Neuronal stem cell (in vitro differentiated cells): ENCODE measurements at places on chromosomes 5 and 9.
A peak's percentile ranks its signal among the peaks of the same experiment; 100 is the strongest.

- no peak for DNase-seq
Observed at GRCh38 chr5:153267506-153267905, 223.0 kb upstream of the GRIA1 start.

- no peak for DNase-seq
Observed at GRCh38 chr5:117054911-117055310, 480.3 kb upstream of the SEMA6A start.

DNA sequence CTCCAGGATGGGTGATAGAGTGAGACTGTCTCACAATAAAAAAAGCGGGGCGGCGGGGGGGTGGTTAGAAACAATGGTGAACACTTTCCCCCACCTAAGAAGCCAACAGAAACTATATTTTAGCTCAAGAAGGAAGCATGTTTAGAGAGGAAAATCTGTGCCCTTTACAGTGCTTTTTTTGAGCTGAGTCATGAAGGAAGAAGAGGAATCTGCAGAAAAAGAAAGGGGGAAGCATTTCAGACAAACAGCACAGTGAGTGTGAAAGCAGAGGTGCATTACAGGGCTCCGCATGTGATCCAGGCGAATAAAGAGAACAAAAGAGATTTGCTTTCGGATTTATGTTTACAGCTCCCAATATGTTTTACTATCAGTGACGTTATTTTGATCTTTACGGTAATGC, 1504.6 kb upstream of the WWC1 start:
- DNase-seq: no peak

DNA sequence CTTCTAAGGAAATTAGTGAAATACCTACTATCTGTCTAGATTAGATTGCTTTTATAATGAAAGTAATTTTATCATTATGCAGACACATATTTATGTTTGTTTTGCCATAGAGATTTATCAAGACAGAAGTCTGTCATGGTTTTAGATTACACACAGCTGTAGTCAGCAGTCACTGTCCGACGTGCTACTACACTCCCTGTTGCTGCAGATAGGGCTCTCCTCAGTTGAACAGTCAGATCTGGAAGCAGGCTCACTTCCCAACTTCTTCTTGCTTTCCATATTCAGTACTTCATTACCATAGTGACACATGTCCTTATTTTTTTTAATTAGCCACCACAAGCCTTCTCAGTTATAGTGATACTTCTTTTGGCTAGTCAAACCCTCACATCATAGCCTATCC, 329.9 kb upstream of the ITGA1 start:
- no peak for DNase-seq

GRCh38 chr5:102800427-102800826, 45.3 kb downstream of the PAM start:
- no peak for DNase-seq

GRCh38 chr5:98902733-98903132, 26.1 kb downstream of the CHD1 start:
- no peak for DNase-seq

GRCh38 chr9:110131499-110131898, 76.5 kb downstream of the C9orf152 start:
- peak; percentile 38 for DNase-seq

GRCh38 chr5:138305797-138306196, 25.8 kb downstream of the CDC25C start:
- no peak for DNase-seq

DNA sequence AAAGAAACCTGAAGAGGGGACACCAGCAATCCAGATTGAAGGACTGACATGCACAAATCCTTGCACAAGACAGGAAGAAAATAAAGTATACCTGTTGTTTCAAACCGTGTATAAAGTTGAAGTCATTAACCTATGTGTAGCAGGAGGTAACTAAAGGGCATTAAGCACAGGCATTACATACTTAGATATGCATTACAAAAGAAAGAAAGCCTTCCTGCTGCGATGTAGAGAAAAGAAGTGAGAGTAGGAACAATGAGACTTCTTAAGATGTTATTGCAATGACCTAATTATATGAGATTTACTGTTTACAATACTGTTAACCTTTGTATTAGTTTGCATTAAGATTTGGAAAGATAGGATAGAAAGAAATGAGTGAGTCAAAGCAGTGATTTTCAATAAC, 308.9 kb upstream of the PTPRD start:
- DNase-seq: peak; percentile 31

DNA sequence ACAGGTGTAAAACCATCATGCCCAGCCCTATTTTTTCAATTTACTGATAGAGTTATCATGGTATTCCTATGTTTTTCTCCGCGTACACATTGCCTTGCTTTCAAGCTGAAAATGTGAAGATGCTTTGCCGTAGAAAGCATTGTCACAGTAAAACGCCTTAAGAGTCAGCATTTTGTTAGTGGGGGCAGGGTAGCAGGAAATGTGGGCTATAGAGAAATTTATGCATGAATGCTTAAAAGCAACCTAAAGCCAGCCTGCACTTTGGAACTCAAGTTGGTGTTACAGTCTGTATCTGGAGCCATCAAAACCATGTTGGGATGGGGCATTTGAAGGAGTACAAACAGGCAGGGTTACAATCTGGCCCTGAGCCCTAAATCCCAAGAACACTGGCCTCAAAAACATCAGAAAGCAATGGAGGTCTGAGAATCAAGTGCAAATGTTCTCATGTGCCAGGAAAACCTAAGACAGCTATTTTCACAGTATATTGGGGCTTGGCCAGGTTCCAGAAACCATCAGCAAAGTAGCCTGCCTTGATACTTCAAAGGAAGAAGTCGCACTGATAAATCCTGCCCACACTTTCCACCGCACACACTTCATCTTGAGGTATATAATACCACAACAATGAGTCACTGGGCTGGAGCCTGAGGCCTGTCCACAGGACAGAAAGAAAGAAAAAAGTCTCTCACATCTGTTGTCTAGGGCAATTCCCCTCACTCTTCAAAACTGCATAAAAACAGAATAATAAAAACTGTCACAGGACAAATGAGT, 313.8 kb downstream of the ENC1 start:
- DNase-seq: no peak

GRCh38 chr9:104907278-104907951, 20.5 kb downstream of the ABCA1 start:
- no peak for DNase-seq

GRCh38 chr5:108430931-108431608, 49.2 kb upstream of the FBXL17 start:
- no peak for DNase-seq

- DNase-seq: no peak
Observed at GRCh38 chr9:532707-533106, 308.8 kb upstream of the DMRT1 start.

GRCh38 chr5:4570047-4570995, 569.8 kb upstream of the ADAMTS16 start:
- DNase-seq: peak; percentile 15

GRCh38 chr5:168836603-168837231, 257.5 kb upstream of the PANK3 start:
- no peak for DNase-seq

GRCh38 chr9:76646249-76646648, 118.0 kb upstream of the PCA3 start:
- no peak for DNase-seq

DNA sequence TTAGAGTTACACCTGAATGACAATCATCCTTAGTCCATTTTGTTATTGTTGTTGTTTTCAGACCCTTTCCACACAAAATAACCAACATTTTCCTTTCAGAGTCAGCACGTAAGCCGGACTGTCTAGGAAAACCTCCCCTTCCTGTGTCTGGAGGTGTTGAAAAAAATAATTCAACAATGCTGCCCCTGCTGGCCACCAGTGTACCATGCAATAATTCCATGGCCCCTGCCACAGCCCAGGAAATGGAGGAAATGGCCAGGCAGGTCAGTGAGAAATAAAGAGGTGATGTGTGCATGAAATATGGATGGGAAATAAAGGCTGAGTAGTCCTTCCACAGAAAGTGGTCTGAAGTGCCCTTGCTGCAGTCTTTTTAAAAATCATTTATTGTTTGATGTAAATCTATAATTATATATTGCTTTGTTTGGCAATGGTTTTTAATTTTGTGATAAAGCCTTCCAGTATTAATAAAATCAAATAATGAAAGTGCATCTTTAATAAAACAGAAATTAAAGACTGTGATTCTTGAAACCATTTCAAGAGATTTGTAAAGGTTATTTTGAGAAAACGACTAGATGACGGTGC, 152.8 kb upstream of the PAPPA start:
- no peak for DNase-seq

- no peak for DNase-seq
Observed at GRCh38 chr9:134939080-134939733, 21.5 kb upstream of the FCN1 start.

DNA sequence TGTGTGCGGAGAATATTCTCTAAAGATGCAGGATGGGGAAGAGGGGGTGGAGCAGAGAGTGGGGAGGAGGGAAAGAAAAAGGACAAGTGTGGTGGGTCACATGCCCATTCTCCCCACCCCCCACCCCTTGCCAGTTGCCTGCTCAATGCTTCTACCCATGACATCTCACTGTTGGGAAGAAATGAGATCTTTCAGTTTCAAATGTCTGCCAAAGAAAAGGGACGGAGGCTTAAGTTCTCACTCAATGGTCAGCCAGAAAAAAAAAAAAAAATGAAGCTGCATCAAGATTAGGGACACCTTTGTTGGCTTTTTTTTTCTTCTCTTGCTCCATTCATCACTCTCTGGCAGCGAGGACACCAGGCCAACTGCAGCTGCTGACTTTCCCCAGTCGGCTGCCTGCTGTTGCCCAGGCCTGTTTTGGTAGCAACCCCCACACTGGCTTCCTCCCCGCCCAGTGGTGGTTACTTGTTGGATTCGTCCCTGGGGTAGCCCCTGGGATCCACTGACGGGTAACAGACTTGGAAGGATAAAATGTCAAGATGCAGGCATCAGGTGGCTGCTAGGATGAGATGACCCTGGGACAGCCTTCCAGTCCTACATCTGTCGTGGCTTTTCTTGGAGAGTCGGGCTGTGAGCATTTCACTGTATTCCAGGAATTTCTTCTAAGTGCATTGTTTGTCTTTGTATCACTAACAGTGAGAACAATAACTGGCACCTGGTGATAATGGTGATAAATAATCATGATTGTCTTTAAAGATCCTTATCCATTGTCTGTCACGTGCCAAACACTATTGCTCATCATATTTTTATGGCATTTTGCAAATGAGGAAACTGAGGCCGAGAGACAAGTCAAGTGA, 9.1 kb downstream of the WWC1 start:
- no peak for DNase-seq

GRCh38 chr9:82745919-82746318, 317.0 kb downstream of the RASEF start:
- no peak for DNase-seq

- no peak for DNase-seq
Observed at GRCh38 chr9:87119328-87119881, 172.1 kb upstream of the GAS1 start.

DNA sequence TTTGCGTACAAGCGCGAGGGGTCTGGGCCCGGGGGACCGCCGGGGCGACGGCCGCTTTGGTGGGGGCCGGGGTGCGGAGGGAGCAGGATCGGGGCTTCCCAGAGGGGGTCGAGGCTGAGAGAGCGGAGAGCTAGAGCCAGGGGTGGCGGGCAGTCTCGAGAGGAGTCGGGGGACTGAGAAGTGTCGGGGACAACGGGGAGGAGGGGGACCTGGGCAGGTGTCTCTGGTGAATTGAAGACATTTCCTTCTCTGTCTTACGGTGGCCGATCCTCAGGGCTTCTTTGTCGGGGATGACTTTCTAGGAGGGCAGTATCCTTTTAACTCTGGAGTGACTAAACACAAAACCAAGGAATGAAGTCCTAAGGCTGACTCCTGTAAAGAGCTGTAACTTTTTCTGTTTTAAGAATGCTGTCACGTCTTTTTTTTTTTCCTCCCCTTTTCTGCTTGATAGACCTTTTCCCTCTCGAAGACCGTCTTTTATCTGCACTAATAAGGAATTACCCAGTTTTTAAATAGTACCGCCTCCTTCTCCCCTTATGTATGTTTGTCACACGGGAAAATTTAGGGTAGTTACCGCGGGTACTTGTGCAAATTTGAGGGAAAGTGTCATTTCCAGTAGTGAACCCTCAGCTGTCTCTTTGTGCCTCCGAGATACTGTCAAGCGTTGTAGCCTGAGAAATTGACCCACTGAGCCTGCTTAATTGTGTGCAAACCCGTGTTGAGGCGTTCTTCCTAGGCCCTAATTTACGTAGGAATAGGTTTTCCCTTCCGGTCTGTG, 822 bp downstream of the DENND4C start:
- peak; percentile 9 for DNase-seq

GRCh38 chr5:103224118-103224893, 34.3 kb upstream of the MACIR start:
- DNase-seq: peak; percentile 41

- DNase-seq: peak; percentile 48
Observed at GRCh38 chr9:91817493-91818224, 132.4 kb downstream of the ROR2 start.

GRCh38 chr5:10251405-10251804, 1.3 kb downstream of the CCT5 start:
- DNase-seq: no peak

- peak; percentile 84 for DNase-seq
Observed at GRCh38 chr5:31161781-31162181, 31.7 kb upstream of the CDH6 start.

GRCh38 chr5:68134033-68134668, 81.4 kb upstream of the PIK3R1 start:
- no peak for DNase-seq

GRCh38 chr5:116386633-116387032, 188.0 kb downstream of the SEMA6A start:
- no peak for DNase-seq

- no peak for DNase-seq
Observed at GRCh38 chr5:145824040-145824439, 11.1 kb downstream of the PRELID2 start.

DNA sequence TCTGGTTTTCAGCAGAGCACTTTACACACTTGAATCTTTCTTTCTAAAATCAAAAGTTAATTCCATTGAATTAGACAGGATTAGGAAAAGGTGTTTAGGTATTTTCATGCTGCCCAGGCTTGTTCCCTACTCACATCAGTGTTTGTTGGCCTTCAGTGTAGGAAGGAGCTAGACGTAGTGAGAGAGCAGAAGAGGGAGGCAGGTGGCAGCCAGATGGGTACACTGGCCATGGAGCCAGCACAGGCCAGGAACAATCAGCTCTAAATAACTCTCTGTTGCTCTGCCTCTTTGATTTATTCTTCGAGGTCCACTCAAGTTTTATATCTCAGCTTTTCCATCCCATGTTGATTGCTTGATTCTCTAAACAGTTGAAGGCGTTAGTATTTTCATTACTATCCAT, 529.6 kb downstream of the PSAT1 start:
- DNase-seq: no peak

DNA sequence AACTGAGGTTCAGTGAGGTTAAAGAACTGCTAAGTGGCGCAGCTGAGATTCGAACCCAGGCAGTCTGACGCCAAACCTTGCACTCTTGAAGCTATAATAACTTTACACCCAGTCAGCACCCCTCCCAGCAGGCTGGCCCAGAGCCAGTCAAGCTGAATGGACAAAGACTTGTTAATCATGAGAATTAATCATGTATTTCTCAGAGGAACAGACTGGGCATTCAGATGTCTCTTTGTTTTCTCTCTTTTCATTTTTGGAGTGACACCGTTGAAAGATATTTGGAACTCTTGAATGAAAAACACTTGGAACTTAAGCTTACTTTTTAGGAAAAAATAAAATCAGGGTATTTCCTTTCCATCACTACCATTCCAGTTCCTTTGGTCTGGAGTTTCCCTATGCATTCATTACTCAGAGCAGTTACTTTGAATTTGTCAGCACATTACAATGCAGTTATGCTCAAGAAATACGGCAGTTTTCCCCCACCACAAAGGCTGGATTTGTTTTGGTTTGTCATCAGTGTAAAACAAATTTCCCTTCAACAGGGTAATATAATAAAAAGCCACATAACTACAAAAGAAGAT, 22.6 kb upstream of the MAMDC2 start:
- no peak for DNase-seq

GRCh38 chr5:151214614-151215545, 9.0 kb downstream of the CCDC69 start:
- no peak for DNase-seq
